ENCODE measurements at places on chromosomes 6 and 20.

DNA sequence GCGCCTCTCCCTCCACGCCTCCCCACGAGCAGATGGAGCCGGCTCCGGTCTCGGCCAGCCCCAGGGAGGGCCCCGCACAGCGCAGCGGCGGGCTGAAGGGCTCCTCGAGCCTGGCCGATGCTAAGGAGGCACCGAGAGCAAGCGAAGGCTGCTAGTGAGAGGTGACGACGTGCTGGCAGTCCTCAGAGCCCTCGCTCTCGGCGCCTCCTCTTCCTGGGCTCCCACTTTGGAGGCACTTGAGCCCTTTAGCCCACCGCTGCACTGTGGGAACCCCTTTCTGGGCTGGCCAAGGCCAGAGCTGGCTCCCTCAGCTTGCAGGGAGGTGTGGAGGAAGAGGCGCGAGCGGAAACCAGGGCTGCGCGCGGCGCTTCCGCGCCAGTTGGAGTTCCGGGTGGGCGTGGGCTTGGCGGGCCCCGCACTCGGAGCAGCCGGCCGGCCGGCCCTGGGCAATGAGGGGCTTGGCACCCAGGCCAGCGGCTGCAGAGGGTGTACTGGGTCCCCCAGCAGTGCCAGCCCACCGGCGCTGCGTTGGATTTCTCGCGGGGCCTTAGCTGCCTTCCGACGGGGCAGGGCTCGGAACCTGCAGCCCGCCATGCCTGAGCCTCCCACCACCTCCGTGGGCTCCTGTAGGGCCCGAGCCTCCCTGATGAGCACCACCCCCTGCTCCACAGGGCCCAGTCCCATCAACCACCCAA is 2.5 kb upstream of the TMEM14C start:
- DNase-seq = peak; percentile 87

GRCh38 chr6:3227363-3228045 is at the start of gene TUBB2B:
TUBB2B (minus strand) TSS chr6:3227653; CDS start chr6:3227543, 110 bp downstream.
- peak; percentile 86 for DNase-seq

GRCh38 chr6:36269834-36270705 is at the start of gene PNPLA1:
PNPLA1 (plus strand) TSS chr6:36270060; CDS start chr6:36270460, 400 bp downstream.
- DNase-seq = no peak

DNA sequence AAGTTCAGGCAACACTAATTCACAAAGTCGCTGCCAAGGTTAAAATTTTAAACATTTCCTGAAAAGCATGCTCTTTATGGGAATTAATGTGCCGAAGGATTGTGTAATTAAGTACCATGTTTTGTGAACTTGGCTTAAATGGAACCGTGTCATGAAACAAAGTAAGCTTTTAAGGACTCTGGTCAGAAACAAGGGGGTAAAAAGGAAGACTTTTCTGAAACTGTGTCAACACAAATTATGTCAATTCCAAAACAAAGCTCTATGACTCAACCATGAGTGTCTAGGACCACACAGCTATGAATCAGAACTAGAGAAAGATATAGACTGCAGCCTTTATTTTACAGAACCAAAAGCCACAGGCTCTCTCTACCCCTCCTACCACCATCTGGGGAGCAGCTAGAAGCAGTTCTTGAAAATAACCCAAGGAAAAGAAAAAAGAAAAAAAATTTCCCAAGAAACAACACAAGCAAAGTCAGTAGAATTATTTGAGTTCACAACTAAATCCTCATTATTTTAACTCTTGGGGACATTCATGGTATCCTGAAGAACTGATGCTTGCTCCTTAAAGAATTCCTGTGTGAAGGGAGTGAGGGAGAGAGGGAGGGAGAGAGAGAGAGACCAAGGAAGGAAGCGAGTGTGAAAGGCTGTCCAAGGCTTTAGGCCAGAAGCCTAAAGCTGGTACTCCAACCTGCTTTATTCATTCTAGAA is 81.9 kb downstream of the ZMYND8 start:
- no peak for DNase-seq
